ENCODE measurements at places on chromosomes 2 and 18. TPM values are rescaled to one million over a fixed set of nuclear protein-coding genes. Genes with fewer than 3 reads are reported as not detected.

DNA sequence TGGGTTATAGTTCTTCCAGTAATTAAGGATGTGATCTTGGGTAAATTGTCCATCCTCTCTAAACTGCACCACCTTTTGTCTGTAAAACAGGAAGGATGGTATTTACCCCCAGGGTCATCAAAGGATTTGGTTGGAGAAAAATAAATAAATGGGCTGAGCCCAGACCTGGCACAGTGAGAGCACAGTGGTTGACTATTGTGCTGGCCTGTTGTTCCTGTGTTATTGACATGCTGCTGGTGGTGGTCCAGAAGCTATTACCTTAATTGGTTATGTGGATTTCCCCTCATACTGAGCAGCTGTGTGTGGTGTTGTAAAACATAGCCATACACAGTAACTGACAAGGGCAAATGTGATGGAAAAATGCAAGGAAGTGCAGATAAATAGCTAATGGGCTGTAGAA lies 746 bp upstream of the IL37 start:
- no peak for DNase-seq

GRCh38 chr2:153557211-153557610 lies 78.6 kb upstream of the RPRM start:
- DNase-seq = no peak

GRCh38 chr2:49240608-49241007 lies 86.3 kb upstream of the FSHR start:
- DNase-seq = no peak

GRCh38 chr18:75477900-75478299 lies 50.4 kb upstream of the SMIM21 start:
- DNase-seq = no peak

GRCh38 chr2:151410485-151410834 lies 758 bp downstream of the RIF1 start:
- no peak for DNase-seq

Gene SERPINB3
- polyA plus RNA-seq = not detected

Gene CYBRD1
- polyA plus RNA-seq = 308 TPM

Gene MDH1B
- polyA plus RNA-seq = 0.76 TPM

Gene COLEC11
- polyA plus RNA-seq = 0.15 TPM

Data from BJ (cell line).